SK-N-SH (cell line): ENCODE measurements at places on chromosomes 3 and 15. TPM values are rescaled to one million over a fixed set of nuclear protein-coding genes. Genes with fewer than 3 reads are reported as not detected.

- DNase-seq: no peak
- peaks cover 57% of the 10 kb centered on the region for H3K36me3 ChIP-seq
- H3K4me1 ChIP-seq: peaks cover 10% of the 10 kb centered on the region
- no peaks in the 10 kb centered on the region for H3K27me3 ChIP-seq
- H3K4me3 ChIP-seq: no peak overlapping the region
Observed at GRCh38 chr3:98588065-98588464, 5.3 kb downstream of the CPOX start.

DNA sequence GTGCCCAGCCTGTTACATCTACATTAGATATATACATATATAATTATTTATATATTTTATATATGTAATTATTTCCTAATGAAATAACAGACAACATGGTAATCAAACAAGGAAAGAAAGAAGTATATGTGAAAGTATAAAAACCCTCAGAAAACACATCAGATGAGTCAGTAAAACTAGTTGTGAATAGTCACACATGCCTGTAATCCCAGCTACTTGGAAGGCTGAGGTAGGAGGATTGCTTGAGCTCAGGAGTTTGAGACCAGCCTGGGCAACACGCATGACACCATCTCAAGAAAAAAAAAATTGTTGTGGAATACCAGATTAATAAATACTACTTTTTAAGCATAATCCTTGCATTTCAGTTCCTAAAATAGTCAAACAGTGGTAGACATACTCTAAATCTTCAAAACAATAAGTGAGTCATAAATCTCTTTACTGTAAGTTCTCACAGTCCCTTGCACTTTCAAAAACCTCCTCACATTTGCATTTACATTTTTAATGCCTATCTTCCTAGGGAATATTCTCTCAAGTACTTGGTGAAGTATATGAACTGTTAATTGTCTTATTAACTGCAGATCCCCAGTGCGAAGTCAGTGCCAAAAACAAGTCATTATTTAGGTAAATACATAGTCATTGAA, 106.5 kb downstream of the MYO9A start:
- H3K36me3 ChIP-seq: peaks cover 16% of the 10 kb centered on the region
- no peaks in the 10 kb centered on the region for H3K27me3 ChIP-seq
- no peak overlapping the region for H3K27ac ChIP-seq
- H3K4me1 ChIP-seq: no peaks in the 10 kb centered on the region
- no peak for DNase-seq
- no peak overlapping the region for H3K4me3 ChIP-seq

DNA sequence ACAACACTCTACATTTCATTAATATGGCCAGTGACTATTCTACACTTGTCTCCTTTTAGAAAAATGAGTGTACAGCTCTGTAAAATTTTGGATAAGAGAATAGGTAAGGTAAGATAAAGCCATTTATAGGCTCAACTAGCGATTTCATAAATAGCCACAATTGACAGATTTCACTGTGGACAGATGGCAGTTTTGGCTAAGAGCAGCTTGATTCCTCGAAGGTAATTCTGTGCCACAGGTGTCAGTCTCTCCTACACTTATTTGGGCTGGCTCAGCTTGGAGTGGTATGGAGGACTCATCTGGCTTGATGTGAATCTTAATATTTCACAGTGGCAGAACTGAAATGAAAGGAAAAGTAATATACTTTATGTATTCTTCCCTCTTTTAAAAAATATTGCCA, 536.7 kb upstream of the TBL1XR1 start:
- no peak overlapping the region for H3K27ac ChIP-seq
- H3K4me3 ChIP-seq: no peak overlapping the region
- no peaks in the 10 kb centered on the region for H3K27me3 ChIP-seq

DNA sequence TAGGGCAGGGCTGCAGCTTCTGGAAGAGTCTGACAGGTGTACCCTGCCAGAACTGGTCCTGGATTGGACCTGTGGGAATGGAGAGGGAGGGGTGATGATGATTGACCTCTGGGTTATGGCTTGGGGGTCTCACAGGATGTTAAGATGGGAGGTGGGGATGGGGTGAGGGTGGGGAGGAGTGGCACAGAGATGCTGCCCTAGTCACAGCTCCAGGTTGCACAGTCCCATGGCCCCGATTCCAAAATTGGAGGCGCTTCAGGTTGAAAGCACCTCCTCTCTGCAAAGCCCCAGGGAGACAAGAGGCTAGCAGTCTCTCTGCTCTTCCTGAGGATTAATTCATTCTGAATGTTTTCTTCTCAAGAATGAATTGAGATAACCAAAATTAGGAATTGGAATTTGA, 101.4 kb downstream of the FAM43A start:
- H3K4me3 ChIP-seq: no peak overlapping the region
- H3K27ac ChIP-seq: no peak overlapping the region
- no peak for DNase-seq
- no peaks in the 10 kb centered on the region for H3K36me3 ChIP-seq
- peaks cover 4% of the 10 kb centered on the region; the same call in 1 of the 2 replicates for H3K27me3 ChIP-seq

GRCh38 chr15:40397688-40398412, 7.7 kb upstream of the IVD start:
- no peak overlapping the region for H3K4me3 ChIP-seq
- no peak for DNase-seq
- H3K36me3 ChIP-seq: peaks cover 3% of the 10 kb centered on the region
- no peaks in the 10 kb centered on the region for H3K4me1 ChIP-seq
- no peak overlapping the region for H3K27ac ChIP-seq
- H3K27me3 ChIP-seq: no peaks in the 10 kb centered on the region

GRCh38 chr15:71333839-71334238, 218.6 kb downstream of the THSD4 start:
- no peak overlapping the region; the same call in 1 of the 2 replicates for H3K27ac ChIP-seq
- H3K36me3 ChIP-seq: peaks cover 16% of the 10 kb centered on the region
- no peak overlapping the region for H3K4me3 ChIP-seq
- DNase-seq: no peak

TPRG1 gene
- 0.64 and 1.8 TPM in 2 replicates for polyA plus RNA-seq

DNA sequence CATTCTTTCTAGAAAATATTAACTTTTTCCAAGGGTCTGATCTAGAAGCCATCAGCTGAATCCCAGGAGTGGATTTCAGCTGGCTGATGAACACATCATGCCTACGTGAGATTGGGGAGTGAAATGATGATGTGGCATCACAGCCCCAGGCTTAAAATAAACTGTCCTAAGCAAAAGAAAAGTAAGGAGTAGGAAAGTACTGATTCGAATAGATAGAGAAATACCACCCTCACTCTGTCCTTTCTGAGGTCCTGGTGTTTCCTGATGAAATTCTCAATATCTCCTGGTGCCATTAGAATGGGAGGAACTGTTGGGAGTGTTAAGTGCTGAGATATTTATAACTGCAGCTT, 376.8 kb upstream of the SEMA6D start:
- no peaks in the 10 kb centered on the region for H3K4me1 ChIP-seq
- DNase-seq: no peak
- H3K27me3 ChIP-seq: no peaks in the 10 kb centered on the region
- no peaks in the 10 kb centered on the region for H3K36me3 ChIP-seq
- no peak overlapping the region for H3K4me3 ChIP-seq
- H3K27ac ChIP-seq: no peak overlapping the region

DNA sequence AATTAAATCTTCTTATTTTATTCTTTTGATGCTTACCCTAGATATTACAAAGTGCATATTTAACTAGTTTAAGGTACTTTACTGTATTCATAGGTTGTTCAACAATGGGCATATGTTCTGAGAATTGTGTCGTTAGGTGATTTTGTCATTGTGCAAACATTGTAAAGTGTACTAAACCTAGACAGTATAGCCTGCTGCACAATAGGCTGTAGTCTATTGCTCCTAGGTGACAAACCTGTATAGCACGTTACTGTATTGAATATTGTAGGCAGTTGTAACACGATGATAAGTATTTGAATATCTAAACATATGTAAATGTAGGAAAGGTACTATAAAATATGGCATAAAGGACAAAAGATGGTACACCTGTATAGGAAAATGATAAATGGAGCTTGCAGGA, 100.7 kb downstream of the CACNA2D3 start:
- DNase-seq: no peak
- H3K27ac ChIP-seq: no peak overlapping the region
- no peaks in the 10 kb centered on the region for H3K36me3 ChIP-seq
- no peaks in the 10 kb centered on the region for H3K27me3 ChIP-seq

RAB8B gene
- 4.7 and 5.4 TPM in 2 replicates for polyA plus RNA-seq

BLOC1S6 gene
- polyA plus RNA-seq: 11.3 and 14.1 TPM in 2 replicates

XCR1 gene
- polyA plus RNA-seq: not detected in 2 replicates

BLM gene
- polyA plus RNA-seq: 2.7 and 2.9 TPM in 2 replicates

FRMD5 gene
- polyA plus RNA-seq: 24.8 and 26.7 TPM in 2 replicates

GRCh38 chr3:16114930-16115329, 59.5 kb upstream of the GALNT15 start:
- DNase-seq: no peak
- no peaks in the 10 kb centered on the region; the same call in 1 of the 2 replicates for H3K4me1 ChIP-seq
- H3K36me3 ChIP-seq: no peaks in the 10 kb centered on the region
- H3K27ac ChIP-seq: no peak overlapping the region
- no peaks in the 10 kb centered on the region for H3K27me3 ChIP-seq

DNA sequence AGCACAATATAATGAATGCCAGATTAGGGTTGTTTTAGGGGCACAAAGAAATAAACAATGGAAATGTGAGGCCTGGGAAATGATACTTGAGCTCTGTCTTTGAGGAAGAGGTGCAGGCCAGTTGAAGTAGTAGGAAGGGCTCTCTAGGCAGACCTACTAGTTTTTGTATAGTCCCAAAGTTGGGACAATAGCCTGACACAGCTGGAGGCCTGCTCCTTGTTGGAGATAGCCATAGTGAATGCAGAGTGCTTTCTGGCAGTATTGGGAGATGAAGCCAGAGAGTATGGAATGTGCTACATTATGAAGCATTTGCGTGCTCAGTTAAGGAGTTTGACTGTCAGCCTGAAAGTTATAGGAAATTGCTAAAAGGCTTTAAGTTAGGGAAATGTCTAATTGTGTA, 251.2 kb upstream of the ZPLD1 start:
- no peaks in the 10 kb centered on the region for H3K36me3 ChIP-seq
- no peak overlapping the region for H3K4me3 ChIP-seq
- H3K27me3 ChIP-seq: no peaks in the 10 kb centered on the region
- DNase-seq: no peak

DNA sequence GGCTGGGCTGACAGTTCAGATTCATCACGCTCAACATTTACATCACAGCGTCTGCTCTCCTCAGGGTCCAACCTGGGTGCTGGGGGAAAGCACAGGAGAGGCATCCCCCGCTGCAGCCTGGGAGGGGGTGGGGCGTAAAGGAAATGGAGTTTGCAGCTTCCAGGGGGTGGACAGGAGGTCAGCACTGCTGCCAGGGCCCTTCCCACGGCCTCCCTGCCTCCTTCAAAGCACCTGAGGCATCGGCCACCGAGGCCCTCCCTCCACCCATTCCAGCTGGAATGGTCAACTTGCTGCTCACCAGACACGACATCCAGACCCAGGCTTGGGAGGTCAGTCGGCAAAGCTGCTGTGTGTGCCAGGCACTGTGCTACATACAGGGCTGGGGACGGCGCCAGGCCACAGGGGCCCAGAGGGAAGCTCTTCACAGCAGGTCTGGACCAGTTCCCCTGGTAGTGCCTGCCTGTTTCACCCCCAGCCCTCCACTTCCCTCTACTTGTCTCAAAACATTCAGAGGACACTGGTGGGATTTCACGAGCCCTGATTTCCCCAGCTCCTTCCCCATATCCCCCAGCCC, 120.7 kb downstream of the ANP32A start:
- H3K27ac ChIP-seq: no peak overlapping the region
- H3K4me1 ChIP-seq: peaks cover 11% of the 10 kb centered on the region; the same call in 1 of the 2 replicates
- no peaks in the 10 kb centered on the region for H3K36me3 ChIP-seq
- no peak for DNase-seq
- H3K4me3 ChIP-seq: no peak overlapping the region

DNA sequence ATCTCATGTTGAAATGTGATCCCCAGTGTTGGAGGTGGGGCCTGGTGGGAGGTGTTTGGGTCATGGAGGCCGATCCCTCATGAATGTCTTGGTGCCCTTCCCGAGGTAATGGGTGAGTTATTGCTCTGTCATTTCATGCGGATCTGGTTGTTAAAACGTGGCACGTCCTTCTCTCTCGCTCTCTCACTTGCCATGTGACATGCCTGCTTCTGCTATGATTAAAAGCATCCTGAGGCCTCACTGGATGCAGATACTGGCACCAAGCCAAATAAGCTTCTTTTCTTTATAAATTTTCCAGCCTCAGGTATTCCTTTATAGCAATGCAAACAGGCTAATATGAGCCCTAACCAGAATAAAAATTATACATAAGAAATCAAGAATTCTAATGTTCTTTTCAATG, 31.7 kb upstream of the HACD2 start:
- no peak for DNase-seq
- H3K27me3 ChIP-seq: no peaks in the 10 kb centered on the region
- H3K27ac ChIP-seq: no peak overlapping the region
- peaks cover 8% of the 10 kb centered on the region; the same call in 1 of the 2 replicates for H3K4me1 ChIP-seq
- H3K4me3 ChIP-seq: no peak overlapping the region

DNA sequence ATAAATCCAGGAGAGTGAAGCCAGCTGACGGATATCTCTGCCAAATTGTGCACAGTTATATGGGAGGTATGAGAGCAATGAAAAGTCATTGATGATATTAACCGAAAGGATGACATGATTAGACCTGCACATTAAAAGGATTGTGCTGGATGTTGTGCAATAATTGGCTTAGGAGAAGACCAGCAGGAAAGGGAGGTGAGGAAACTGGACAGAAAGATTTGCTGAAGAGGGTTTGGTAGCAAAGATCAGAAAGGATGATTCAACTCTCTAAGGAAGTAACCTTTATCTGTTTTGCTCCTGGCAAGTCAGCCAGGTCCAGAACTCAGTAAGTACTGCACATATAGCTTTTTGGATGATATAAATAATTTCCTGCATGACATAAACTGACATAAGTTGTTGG, 704.7 kb downstream of the GRM7 start:
- no peaks in the 10 kb centered on the region for H3K36me3 ChIP-seq
- DNase-seq: no peak
- no peak overlapping the region for H3K27ac ChIP-seq
- H3K27me3 ChIP-seq: no peaks in the 10 kb centered on the region
- H3K4me3 ChIP-seq: no peak overlapping the region
- no peaks in the 10 kb centered on the region for H3K4me1 ChIP-seq

- H3K27me3 ChIP-seq: no peaks in the 10 kb centered on the region; the same call in 1 of the 2 replicates
- DNase-seq: no peak
- no peaks in the 10 kb centered on the region for H3K4me1 ChIP-seq
Observed at GRCh38 chr15:81863162-81863561, 182.7 kb downstream of the MEX3B start.

DNA sequence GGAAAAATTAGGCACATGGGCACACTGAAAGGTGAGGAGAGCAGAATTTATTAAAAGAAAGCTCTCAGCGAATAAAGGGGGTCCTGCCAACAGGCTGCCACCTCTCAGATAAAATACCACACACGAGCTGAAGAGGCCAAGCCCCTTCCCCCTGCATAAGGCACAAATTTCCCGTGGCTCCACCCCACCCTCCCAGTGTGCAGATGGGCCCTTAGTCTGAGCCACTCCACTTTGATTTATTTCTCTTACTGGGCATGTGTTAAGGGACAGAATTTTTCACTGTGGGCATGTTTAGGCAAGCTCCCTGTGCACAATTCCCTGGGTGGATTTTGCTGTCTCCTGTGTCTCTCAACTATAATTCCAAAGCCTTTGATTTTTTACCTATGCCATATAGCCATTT, 409.8 kb downstream of the TBL1XR1 start:
- H3K4me1 ChIP-seq: no peaks in the 10 kb centered on the region
- H3K4me3 ChIP-seq: no peak overlapping the region
- DNase-seq: no peak
- no peak overlapping the region for H3K27ac ChIP-seq
- no peaks in the 10 kb centered on the region for H3K27me3 ChIP-seq
